Stimulated activated CD4-positive, alpha-beta T cell treated with anti-CD3 and anti-CD28 coated beads, TNF-alpha, amount 100 ng/mL, for 48 hours (primary cell): ENCODE measurements at places on chromosomes 3 and 15.

DNA sequence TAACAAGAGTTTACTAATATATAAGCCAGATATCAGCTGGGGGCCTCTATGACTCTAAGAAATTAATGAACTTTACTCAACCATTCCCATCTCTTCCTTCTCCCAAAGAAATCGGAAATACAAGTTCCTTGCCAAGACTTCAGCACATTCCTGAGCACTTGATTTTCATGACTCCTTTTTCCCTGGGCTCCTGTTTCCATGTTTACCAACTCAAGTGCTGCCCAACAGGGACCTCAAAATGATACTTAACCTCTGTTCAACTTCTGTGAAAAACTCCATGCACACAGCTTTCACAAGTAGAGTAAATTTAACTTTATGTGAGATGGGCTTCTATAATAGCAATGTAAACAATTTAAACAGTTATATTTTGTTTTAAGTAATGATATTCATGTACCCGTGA is 315.8 kb upstream of the CDIN1 start:
- no peak for DNase-seq

GRCh38 chr3:122890077-122890719 is 95.3 kb downstream of the SLC49A4 start:
- no peak for DNase-seq

DNA sequence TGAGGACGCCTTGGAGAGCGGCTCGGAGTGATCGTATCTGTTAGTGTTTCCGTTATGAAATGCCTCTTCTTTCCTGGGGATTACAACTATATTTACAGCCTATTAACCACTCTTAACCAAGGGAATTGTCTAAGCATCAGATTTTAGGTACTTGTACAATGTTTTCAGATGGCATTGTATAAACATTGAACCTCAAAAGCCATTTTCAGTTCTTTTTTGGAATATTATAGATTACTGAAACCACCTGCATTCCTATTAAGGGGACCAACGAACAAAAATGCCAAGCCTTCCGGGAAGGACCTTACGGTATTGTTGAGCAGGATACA is 1.1 kb downstream of the NEO1 start:
- no peak for DNase-seq

DNA sequence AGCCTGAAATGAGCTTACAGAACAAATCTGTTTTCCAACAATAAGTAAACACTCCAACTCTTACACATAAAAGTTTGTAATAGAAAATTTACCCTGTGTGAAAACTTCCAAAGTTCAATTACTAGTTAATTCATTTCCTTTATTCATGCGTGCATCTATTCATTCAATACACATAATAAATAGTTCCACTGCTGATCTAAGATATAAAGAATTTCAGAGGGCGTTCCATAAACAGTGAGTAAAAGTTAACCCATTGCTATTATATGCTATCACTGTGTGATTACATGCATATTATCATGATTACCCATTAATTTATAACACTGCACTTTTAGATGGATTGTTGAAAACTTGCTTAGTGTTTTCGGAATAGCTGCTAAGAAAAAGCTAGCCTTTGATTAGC is 36.2 kb upstream of the CFAP20DC start:
- DNase-seq, result no peak

- no peak for DNase-seq
Measured at GRCh38 chr3:169809230-169809795, 3.4 kb upstream of the LRRIQ4 start.

- no peak for DNase-seq
Measured at GRCh38 chr15:99447497-99448371, 118.0 kb upstream of the MEF2A start.

- no peak for DNase-seq
Measured at GRCh38 chr3:89467898-89468363, 360.5 kb downstream of the EPHA3 start.

DNA sequence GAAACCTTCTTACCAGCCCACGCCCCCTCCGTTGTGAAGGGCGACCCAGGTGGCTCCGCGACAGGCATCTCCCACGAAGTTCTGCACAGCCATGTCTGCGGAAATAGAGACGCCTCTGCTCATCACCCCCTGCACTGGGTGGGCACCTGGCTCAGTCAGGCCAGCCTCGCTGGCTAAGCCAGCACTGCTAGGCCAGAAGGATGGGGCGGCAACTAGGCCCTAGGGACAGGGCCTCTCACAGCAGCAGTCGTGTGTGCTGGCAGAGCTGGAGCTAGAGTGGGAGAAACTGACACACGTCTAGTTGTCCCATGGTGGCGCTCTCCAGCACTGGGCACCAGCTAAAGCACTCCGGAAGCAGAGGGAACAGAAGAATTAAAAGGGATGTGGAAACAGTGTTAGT is 12.5 kb upstream of the ZXDC start:
- DNase-seq, result no peak

DNA sequence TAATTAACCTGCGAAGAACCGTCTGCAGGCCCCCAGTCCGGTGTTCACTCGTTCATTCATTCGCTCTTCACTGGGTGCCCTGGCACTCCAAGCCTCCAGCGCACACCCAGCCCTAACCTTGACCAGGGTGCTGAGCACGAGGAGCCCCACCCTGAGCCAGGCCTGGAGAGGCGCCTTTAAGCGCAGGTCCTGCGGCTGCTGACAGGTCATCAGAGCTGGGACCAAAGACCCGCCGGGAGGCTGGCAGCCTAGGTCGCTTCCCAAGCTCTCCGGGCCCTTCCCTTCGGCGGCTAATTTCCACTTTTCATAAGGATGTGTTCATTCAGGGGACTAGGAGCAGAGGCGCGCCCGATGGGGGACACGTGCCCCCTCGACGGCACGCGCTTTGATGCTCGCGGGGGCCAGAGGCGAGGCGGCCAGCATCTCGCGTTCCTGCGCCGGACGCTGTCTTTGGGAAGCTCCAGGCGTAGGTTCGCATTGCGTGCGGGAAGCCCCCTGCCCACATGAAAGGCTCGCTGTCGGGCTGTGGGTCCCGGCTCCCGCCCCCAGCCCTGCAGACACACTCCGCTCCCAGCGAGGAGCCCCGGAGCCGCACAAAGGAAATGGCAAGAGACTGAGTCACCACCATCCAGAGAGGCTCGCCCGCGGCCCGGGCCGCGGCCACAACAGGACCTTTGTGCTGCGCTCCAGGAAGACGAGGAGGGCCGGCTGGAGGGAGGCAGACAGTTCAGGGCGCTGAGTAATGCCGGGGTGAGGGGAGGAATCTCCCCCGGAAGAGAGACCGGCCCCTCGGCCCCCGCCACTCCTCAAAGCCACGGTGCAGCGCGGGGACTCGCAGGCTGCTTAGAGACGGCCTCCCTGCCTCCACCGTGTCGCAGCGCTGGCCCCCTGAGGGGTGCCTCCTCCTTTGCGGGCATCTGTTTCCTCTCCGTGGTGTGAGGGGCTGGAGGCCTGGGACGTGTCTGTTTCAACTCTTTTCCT is 266.4 kb upstream of the HES1 start:
- no peak for DNase-seq

DNA sequence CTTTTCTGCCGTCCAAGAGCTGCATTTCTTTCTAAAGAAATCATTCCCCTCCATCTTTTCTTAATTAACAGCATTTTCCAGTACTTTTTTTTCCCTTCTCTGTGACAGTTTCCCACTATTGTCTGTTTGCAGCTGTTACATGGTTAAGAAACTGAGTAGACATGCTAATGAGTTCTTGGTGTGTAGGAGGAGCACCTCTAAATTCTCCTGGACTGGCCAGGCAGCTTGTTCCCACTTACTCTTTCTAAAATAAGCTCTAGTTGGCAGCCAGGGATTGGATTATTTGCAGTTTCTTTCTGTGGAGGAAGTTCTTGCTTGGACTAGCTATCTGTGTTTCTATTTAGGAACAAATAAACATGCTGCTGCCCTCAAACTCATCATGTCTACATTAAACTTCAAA is 235.1 kb upstream of the GAP43 start:
- no peak for DNase-seq

- no peak for DNase-seq
Measured at GRCh38 chr3:127999509-128000106, 52.6 kb upstream of the SEC61A1 start.

GRCh38 chr15:76904461-76905012 is 603 bp downstream of the SCAPER start:
- no peak for DNase-seq

DNA sequence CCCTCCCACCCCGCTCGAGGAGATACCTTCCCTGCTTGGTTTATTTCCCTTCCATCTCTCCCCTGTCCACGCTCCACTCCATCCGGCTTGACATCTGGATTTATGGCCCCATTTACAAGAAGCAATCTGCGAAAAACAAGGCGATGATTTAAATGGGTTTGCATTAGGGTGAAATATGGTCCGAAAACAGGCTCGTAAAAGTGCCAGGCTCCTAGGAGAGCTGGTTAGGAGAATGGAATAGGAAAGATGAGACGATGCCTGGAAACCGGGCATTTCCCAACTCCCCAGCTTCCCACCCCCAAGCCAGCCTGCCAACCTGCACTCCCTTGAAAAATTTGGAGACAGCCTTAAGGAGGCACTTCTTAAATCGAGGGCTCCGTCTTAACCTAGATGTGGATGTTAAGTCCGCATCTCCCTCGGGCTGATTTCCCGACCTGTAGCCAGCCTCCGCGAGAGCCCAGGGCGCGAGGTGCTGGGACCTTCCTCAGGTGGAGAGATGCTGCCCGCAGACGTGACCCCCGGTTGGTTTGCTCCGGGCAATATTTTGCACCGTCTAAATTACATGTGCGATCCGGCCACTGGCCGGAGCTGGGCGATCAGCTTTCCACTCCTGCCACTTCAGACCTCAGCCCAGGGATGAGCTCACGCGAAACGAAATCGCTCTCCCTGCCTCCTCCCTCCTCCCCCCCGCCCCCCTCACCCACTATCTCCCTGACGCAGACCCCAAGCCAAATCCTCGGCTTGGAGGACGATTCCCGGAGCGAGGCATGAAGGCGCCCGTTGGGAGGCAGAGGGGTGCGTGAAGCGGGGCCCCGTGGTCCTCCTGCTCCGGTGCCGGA is 1.3 kb downstream of the GRM7 start:
- DNase-seq, result no peak

DNA sequence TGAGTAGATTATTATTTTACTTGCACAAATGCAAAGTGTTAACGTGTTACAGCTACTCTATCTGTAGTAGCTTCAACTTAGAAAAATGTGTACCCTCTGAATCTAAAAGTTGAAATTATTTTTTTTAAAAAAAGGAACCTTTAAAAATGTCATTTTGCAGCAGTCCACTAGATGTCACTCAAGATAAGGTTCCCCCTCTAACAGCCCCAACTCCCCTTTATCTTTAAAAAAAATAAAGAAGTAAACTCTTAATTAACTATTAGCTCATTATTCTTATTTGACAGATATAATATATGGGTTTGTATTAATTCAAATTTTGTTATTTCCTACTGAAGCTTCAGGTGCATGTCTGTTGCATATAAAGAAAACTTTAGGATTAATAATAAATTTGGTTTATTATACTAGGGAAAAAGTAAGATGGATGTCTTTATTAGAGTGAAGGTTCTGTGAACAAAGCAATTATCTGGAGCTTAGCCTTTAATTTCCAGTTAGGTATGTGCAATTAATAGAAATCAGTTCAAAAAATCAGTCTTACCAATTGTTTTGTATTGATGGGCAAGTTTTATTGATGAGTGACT is 288.5 kb downstream of the VGLL3 start:
- DNase-seq, result no peak

GRCh38 chr3:197093871-197094270 is 64.3 kb upstream of the MELTF start:
- DNase-seq, result no peak
